ENCODE measurements at places on chromosomes 1 and 21.

DNA sequence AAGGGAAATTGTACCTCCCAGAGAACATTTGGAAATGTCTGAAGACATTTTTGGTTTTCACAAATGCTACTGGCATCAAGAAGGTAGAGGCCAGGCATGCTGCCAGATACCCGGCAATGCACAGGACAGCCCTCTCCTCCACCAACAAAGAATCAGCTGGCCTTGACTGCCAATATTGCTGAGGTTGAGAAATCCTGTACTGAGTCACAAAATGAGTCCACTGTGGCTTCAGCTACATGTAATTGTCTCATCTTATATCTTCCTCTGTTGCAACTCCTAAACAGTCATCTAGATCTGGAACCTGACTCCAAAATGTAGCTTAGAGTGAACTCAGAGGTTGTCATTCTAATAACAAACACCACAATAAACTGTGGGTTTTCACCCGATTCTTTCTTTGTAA is 327.5 kb upstream of the POGK start:
- no peak for DNase-seq

GRCh38 chr1:1085911-1086841 is 12.1 kb upstream of the RNF223 start:
- DNase-seq, result no peak

GRCh38 chr1:115063228-115063901 is 25.9 kb downstream of the TSPAN2 start:
- DNase-seq, result no peak

- DNase-seq, result peak; percentile 36
These were observed 738 bp downstream of the LURAP1 start for GRCh38 chr1:46203738-46204405.

GRCh38 chr1:67339623-67340343 is 32.1 kb downstream of the IL12RB2 start:
- DNase-seq, result peak; percentile 75

- DNase-seq, result no peak
These were observed 110.0 kb upstream of the SPAG17 start for GRCh38 chr1:118294875-118295642.

DNA sequence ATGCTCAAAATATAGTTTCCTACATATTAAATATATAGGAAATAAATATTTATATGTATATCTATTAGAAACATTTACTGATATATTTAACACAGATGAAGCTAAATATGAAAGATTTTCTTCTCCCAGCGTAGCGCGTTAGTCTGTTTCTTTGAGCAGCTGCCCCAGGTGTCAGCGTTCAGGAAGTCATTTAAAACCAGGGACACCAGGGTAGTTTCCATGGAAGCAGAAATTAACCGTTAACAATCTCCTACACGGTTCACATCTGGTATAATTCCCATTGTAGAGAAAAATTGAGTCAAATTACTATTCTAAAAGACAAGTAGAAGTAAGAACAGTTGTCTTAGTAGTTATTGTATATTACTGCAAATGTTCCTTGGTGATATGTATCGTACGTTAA is 1443.7 kb downstream of the MRPL39 start:
- DNase-seq, result no peak

GRCh38 chr1:41239988-41240610 is 2.0 kb downstream of the SCMH1 start:
- peak; percentile 81 for DNase-seq

- peak; percentile 8 for DNase-seq
These were observed 179.2 kb downstream of the BACH1 start for GRCh38 chr21:29477941-29478340.

DNA sequence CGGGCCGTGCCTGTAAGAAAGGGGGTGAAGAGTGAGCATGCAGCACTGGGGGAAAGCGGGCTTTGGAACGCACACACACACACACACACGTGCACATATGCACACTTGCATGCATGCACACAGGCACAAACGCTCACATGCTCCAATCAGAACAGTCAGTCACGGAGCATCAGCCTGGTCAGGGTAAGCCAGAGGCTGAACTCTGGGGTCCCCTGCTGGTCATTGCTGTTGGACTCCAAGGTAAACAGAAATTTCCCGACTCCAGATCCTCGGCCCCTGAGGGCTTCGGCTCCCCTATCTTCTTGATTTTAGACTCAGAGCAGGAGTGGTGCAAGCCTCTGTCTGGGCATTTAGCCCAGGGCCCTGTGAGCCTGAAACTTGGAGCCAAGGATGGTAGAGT is 54.2 kb downstream of the SYT2 start:
- DNase-seq, result no peak

DNA sequence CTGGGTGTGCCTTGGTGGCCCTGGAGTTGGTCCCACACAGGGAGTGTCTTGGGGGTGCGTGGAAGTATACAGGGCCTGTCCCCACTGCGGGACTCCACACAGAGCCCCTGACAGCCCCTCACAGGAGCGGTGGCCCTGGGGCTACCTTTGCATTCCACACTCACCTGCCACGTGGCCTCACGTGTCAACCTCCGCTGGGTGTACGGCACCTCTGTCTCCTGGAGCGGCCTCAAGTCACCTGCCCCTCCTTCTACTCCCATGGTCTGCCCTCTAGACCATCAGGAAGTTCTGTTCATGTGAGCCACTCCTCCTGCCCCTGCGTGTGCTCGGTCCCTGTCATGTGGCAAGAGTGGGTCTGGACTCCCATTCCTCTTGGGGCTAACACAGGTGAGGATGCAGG is 58.6 kb downstream of the FAAP20 start:
- no peak for DNase-seq

DNA sequence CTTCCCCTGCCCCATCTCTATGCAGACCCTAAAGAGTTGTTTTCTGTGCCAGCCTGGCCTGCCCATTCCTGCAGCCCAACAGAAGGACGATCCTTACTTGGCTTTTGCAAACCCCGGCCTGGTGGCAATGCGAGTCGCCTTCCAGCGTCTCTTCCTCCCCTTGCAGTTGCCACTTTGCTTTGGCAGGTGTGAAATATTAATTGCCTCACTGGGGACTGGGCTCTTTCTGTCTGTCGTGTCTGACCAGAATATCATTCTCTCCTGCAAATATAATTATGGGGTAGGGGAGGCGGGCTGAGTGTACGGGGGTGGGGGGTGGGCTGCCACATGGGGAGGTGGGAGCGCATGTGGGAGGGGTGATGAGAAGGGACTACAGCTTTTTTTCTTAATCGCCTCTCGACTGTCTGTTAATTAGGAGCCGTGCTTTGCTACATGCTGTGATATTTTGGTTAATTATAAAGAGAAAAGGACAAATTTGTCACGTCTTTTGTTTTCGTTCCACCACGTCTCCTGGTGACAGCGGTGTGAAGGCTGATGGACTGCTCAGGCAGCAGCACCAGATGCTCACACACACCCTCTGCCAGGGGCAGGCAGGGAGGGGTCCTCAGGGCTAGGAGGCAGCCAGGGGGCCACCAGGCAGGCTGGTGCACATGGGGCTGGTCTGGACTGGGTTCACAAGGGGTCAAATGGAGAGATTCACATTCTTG is 80.1 kb upstream of the CD34 start:
- no peak for DNase-seq

DNA sequence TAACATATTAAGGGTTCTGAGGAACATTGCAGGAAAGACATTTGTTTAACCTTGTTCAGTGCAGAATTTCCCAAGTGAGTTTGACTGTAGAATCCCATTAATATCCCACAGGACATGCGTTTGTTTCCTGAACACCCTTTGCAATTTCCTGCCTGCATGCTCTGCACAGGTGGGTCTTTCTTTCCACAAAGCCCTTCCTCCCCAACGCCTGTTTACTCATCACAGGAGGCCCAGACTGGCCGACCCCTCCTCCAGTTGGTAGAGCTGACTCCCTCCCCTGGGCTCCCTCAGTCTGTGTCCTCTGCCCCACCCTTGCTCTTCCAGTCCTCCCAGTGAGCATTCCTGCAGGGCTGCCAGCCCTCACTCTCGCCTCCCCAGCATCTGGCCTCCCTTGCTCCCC is 47.5 kb upstream of the CTPS1 start:
- no peak for DNase-seq

DNA sequence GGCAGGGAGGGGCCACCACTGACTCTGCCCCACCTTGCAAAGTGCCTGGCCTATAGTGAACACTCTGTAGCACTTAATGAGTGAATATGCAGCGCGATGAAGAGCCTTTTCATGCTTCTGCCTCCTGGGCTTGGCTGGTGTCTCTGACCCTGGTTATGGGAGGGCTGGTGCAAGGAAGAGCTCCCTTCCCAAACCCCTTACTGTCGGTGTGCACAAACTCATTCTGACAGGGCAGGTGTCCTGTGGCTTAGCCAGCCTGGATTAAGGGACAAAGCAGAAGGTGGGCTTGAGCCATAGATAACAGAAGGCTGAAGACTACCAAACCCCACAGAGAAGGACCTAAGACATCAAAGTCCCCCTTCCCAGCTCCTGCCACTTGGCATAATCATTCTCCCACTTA is 2.0 kb upstream of the NCMAP start:
- DNase-seq, result no peak

- peak; percentile 80 for DNase-seq
These were observed 722 bp downstream of the LZIC start for GRCh38 chr1:9942399-9942938.

- peak; percentile 54 for DNase-seq
These were observed 1.5 kb upstream of the COL16A1 start for GRCh38 chr1:31705080-31705866.

DNA sequence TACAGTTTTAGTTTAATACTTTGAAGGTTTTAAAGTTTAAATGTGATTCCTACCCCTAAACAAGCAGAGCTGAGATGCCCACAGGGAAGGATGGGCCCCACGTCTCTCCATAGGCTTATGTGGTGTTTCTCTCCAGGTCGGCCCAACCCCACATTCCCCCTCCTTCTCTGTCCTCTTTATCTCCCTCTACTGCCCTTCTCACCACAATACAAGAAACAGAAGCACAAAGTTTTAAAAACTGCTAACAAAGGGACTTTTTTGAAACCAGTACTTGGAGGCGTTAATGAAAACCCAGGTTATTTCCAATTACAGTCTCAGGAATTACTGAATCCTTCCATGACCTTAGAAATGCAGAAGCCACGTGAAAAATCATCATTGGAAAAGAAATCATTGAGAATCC is 324.0 kb downstream of the NTNG1 start:
- no peak for DNase-seq

- peak; percentile 87 for DNase-seq
These were observed 7.1 kb upstream of the TPM3 start for GRCh38 chr1:154198756-154199562.

DNA sequence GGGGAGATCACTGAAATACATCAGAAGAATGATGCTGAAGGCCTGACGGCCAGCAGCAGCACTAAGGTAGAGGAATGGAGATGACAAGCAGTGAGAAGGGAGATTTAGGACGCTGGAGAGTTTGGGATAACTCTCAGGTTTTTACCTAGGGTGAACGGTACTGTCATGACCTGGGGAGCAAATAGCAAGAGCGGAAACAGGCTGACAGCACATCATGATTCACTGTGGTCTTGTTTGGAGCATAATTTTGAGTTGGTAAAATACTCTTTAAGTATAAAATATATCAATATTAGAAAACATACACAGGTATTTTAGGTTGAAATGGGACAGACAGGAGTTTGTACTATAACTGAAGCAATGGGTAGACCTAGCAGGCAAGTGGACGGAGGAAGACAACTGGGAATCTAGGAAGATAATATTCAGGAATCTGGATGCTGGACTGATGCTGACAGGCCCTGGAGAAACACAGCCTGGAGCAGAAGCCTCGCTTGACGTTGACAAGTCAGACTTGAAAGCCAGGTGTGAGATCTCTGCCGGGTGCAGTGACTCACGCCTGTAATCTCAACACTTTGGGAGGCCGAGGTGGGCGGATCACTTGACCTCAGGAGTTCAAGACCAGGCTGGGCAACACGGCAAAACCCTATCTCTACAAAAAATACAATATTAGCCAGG is 33.3 kb downstream of the ALG14 start:
- DNase-seq, result no peak

DNA sequence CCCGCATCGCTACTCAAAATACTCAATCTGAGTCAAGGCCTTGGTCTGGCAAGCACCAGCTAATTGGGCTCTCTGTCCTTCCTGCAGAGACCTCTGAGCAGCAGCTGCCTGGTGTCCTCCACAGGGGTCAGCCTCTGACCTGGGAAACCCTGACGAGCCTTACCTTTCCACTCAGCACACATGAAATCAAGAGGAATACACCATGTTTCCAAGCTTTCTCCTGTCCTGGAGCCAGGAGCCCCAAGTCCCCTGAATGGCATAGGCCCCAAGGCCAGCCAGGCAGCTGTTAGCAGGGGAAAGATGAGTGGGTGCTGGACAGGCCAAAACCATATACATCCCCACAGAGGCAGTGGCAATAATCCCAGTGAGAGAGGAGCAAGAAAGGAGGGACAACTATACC is 27.2 kb upstream of the TSPEAR start:
- no peak for DNase-seq

DNA sequence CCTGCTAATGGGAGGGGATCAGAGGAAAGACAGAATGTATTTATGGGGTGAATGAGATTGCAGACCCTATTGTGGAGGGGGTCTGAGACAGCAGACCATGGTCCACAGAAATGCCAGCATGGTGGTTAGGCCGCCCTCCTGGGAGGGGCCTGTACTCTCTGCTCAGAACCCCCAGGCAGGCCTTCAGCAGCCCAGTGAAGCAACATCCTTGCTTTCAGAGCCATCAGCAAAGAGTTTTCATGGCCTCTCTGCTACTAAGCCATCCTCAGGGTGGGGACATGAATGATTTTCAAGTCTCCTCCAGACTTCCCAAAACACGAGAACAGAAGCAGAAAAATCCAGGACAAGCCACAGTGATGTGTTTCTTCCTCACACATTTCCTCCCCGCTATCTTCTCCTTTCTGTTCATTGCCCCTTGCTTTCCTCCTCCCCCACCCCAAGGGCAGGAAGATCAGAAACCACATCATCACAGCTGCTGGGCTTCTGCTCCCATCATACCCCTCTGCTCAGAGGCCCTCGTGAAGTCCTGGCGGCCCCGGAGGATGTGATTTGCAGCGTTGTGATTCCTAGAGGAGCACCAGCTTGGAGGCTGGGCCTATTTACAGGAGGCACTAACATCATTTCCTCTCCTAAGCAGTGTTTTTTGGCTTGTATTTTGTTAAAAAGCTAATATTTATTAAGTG is 48.0 kb downstream of the ABCA4 start:
- no peak for DNase-seq

- no peak for DNase-seq
These were observed 10.8 kb upstream of the SOX13 start for GRCh38 chr1:204062106-204062505.

GRCh38 chr1:11908095-11908675 is 18.0 kb downstream of the KIAA2013 start:
- DNase-seq, result peak; percentile 94

DNA sequence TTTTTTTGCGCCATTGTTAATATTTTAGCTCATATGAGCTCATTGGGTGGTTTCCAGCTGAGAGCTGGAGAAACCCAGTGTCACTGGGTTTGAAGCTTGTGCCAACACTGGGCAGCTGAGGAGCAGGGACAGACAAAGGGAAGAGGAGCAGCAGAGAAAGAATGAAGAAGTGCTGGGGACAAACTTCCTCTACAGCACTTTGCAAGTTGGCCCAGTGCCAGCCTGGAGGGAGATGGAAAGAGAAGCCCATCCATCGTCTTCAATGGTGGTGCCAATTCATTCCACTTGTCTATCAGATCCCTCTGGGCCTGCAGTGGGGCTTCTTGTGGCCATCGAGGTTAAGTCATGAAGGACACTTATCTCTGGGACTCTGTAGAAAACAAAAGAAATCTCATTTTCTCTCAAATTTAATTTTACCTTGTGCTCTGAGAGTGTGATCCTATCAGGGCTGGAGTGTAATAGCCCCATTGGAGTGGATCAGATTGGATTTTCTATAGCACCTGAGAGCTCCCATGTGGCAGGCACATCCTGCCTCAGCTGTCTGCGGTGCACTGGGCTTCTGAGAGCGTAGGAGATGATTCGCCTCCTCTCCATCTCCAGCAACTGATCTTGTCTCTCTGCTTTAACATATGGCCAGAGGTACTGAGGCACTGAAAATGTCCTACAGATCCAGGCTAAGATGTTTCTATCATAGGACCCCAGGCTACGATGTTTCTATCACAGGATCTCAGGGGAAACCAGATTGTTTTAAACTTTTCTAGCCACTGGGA is 114.7 kb downstream of the TNR start:
- DNase-seq, result no peak

All from adipocyte (in vitro differentiated cells).